Naive thymus-derived CD8-positive, alpha-beta T cell (primary cell): ENCODE measurements at places on chromosomes 3 and 15. TPM values are rescaled to one million over a fixed set of nuclear protein-coding genes. Genes with fewer than 3 reads are reported as not detected.

GRCh38 chr3:140859592-140860336 is 81.9 kb upstream of the SLC25A36 start:
- DNase-seq: no peak

Gene BBS4
- 28.7 TPM for total RNA-seq

- DNase-seq: peak; percentile 71
Measured at GRCh38 chr15:84748274-84749110, at the start of gene ZNF592. Gene ZNF592 (plus strand): TSS chr15:84748592. CDS start chr15:84782676, 34,084 bp downstream.

Gene GPR27
- not detected for total RNA-seq

DNA sequence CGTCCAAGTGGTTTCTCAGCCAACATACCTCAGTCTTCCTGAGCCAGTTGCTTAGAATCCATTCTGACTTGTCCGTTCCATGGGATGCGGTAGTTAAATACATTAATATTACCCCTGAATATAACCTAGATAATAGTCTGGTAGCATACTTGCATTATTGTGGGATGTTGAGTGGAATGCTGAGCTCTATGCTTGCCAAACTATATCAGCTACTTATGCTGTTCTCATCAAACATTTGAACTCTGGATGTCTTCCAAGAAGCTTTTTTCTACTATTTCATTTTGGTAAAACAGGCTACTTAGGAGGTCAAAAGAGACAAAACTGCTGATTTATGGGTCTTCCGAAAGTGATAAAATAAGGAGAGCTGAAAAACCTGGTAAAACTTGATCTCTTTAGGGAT is 429.5 kb downstream of the NAALADL2 start:
- no peak for DNase-seq

DNA sequence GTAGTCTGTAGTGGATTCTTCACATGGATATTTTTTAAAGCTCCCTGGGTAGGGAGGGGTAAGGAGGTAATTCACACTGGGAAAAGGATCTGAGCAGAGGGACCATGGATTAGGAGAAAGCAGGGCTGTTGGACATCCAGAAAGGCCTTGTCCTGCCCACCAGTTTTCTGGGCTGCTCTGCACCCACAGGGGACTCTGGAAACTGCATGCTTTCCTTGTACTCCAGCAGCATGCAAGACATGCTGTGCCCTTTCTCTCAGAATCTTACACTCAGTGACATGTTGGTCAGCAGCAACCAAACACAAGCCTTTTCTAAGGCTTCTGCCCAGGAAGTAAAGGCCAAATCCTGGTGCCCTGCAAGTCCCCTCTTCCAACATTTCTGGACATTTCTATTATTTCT is 2.5 kb upstream of the FBN1 start:
- no peak for DNase-seq

Gene ZBBX
- not detected for total RNA-seq

- no peak for DNase-seq
Measured at GRCh38 chr3:109122690-109123089, 4.8 kb upstream of the MORC1 start.

GRCh38 chr3:13019243-13020095 is 53.8 kb downstream of the IQSEC1 start:
- no peak for DNase-seq
